Stimulated activated CD4-positive, alpha-beta T cell treated with anti-CD3 and anti-CD28 coated beads, Interleukin-12 subunit alpha, Interleukin-12 subunit beta, amount 100 ng/mL, for 4 hours (primary cell): ENCODE measurements at places on chromosomes 6 and 20.

DNA sequence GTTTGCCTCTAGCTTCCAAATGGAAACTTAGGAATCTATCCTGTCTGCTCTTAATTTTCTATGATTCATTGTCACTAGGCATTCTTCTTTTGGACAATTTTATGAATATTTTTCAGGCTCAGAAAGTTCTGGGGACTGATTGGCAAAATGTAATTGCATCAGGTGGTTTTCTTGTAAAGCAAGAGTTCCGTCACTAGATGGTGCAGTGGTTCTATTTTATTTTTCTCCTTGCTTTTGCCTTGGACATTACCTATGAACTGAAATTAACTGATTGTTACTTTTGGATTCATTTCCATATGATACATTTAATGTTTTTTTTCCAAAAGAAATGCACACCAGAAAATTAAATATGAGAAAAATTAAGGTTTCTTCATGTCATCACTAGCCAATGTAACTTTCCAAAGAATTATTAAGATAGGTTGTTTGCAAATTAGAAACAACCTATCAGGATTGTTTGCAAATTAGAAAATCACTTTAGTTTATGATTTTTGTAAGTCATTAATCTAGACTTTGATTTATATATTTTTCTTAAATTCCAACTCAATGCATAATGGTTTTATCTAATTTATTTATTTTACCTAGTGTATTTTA is 48.0 kb downstream of the TMEM170B start:
- DNase-seq: no peak

- DNase-seq: no peak
Measured at GRCh38 chr6:16392010-16392409, 153.6 kb downstream of the GMPR start.

DNA sequence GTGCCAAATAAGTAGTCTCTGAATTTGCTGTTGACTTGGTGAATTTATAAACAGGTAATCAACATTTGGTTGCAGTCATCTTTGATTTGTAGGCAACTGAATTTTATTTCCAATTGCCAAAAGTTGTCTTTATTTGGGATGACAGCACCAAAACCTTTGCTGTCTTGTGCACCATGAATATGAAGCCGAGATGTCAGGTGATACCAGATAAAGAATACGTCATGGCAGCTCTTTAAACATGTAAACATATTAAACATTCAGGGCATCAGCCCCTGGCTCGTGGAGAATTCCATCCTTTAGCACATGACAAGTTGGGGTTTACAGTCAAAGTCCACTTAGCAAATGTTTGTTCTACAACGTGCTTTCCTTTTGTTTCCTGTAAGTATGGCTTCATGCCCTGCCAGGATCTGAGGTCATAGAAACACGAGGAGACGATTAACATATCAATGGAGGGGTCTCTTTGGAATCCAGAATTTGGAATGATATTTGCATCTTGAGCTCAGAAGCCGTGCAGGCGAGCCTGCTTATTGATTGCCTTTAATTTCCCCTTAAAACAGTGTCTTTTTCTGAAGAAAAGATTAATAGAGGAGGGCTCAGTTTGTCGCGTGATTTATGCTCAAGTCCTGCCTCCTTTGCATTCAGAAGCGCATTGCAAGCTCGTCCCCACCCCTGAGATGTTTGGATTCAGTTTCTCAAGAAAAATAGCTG is 170.2 kb upstream of the ZNF217 start:
- no peak for DNase-seq

GRCh38 chr6:39361657-39362486 is 39.4 kb upstream of the KCNK16 start:
- peak; percentile 38 for DNase-seq

GRCh38 chr6:156719395-156719719 is 57.8 kb upstream of the ARID1B start:
- DNase-seq: no peak

DNA sequence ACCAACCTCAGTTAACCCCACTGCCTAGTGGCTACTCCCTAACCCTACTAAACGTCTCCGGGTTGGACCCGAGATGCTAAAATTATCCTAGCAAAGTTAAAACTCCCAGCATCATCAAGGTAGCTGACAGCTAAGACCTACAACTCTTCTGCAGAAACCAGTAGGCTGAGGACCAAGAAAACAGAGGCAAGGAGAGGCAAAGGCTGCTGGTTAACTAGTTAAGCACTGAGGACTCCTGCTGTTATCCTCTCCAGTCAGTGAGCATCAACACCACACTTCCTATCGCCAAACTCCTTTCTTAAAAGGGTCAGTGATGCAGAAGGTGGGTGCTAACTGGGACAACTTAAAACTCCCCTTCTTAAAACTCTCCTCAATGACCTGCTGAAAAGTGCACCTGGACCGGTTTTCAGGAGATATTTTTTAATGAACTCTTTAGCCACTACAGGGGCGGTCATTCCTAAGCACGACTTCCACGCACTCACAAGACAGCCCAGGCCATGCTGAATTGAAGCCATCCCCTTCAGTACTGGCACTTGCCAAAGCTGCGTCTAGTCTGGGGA is 1.7 kb downstream of the TRERF1 start:
- DNase-seq: no peak
